ENCODE measurements at places on chromosomes 6 and 20.

DNA sequence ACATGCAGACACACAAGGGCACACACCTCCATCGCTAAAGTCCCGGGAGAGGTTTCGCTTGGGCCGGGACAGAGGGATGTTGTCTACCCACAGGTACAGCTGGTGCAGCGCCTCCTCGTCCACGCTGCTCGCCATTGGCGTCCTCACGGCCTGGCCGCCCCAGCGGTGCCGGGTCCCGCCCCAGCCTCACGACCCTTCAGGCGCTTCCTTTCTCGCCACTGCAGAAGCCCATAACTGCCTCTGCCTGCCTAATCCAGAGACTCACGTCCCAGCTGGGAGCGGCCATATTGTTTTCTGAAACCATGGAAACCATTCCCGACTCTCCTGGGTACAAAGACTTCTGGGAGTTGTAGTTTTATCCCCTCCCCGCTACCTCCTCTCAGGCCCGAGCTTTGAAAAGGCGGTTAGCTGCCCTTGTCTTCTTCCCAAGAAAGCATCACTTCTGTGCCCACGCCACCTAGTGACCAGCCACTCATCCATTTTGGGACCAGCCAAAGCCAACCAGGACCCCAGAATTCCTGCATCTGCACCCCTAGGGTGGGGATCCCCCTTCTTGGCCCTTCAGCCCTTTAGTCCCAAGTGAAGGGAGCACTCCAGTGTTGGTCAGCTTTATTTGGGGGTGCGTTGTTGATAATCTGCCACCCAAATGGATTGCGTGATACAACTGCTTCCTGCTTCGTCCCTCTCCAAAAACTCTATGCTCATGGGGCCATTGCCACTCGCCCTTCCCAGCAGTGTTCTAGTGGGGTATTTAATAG is at the start of gene SPEF1:
Gene SPEF1 (minus strand): TSS at position 296 of the 758 bp plus-strand sequence. CDS start 161 bp downstream, at position 135.
- peak; percentile 77 for DNase-seq

DNA sequence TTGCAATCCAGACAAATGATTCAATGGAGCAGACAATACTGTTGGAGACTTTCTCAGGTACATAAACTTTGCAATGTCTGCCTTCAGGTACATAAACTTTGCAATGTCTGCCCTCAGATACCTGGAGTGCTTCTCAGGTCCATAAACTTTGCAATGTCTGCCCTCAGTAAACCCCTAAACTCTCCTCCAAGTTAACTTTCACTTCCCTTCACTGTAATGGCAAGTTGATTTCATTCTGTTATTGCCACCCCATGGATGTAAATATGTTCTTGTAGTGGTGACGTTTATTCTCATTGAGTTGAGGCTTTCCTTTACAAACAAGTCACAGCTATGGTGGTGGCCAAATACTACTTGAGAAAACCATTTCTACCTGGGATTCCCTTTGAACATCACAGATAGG is 338.8 kb downstream of the EPM2A start:
- DNase-seq = no peak

- peak; percentile 47 for DNase-seq
Observed at GRCh38 chr6:169800668-169801395, 49.4 kb downstream of the ERMARD start.

- no peak for DNase-seq
Observed at GRCh38 chr6:103893141-103893581, 966.6 kb downstream of the HACE1 start.

GRCh38 chr6:158213925-158214674 is 46.0 kb downstream of the GTF2H5 start:
- DNase-seq = peak; percentile 58

- no peak for DNase-seq
Observed at GRCh38 chr6:112308476-112308875, 38.7 kb upstream of the RFPL4B start.

GRCh38 chr6:111802720-111803330 is 70.4 kb downstream of the FYN start:
- DNase-seq = no peak

DNA sequence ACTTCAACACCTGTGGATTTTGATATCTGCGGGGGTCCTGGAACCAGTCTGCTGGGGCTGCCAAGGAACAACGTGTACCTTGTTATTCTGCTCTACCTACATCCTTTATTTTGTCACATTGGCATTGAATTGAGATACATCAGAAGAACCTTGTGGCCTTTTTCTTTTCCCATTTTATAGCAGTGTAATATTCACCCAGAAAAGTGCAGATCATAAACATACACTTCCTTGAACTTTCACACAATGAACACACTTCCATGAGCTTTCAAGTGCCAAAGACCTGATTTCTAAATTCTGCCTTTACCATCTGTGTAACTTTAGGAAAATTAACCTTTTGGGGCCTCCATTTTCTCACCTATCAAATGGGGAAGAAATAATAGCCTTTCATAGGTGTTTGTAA is 29.9 kb upstream of the RREB1 start:
- no peak for DNase-seq

DNA sequence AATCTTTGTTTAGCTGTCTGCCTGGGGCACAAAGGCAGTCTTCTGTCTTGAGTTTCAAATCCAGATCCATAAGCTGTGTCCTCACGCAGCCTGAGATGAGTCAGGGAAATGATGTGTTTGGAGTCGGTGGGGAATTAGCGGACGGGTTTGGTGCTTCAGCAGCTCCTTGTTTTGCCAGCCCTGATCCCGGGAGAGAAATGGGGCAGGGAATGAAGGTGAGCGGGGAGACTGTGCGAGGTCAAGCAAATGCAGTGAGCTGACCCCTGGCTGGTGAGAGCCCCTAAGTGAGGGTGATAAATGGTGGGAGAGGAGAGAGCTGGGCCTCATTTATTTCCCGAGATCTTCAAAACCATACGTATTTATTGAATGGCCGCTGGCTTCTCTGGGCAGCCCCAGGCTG is 21.6 kb downstream of the DUSP22 start:
- no peak for DNase-seq

GRCh38 chr6:19599796-19600464 is 237.2 kb upstream of the ID4 start:
- DNase-seq = no peak

GRCh38 chr20:37053230-37053950 is 42.4 kb downstream of the RBL1 start:
- no peak for DNase-seq

DNA sequence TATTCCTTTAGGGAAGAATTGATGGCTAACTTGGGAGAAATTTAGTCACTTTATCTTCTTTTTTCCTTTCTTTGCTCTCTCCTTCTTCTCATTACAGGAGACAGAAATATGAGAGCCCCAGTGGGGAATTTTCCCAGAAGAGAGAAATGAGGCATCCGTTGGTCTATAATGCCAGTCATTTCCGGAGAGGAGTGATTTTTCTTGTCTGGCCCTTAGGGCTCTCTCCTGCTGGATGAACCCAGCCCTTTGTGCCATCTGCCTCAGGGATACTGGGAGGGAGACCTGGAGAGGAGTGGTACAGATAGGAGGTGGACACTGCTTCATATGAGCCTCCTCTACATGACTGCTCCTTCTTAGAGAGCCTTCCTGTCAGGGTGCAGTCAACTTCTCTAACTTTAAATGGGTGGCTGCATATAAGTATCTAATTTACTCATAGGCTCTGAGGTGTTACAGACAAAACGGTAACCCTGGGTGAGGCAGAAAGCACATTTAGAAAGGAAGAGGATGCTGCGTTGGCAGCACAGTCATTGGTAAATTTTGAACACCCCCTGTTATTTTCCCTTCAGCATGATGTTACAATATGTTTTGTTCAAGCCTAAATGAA is 21.9 kb downstream of the RIMS1 start:
- no peak for DNase-seq

GRCh38 chr6:3159805-3160781 is 2.7 kb upstream of the TUBB2A start:
- DNase-seq = no peak

GRCh38 chr20:3510110-3510509 is 39.3 kb downstream of the ATRN start:
- no peak for DNase-seq

DNA sequence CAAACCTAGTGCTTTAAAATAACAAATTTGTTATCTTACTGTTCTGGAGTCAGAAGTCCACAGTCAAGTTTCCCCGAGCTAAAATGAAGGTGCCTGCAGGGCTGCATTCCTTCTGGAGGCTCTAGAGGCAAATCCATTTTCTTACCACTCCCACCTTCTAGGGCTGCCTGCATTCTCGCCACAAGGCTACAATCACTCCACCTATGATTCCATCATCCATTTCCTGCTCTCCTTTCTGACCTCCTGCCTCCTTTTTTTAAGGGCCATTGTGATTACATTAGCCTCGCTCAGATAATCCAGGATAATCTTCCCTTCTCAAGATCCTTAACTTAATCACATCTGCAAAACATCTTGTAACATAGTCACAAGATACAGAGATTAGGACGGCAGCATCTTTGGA is 42.4 kb upstream of the SIRT5 start:
- DNase-seq = no peak

DNA sequence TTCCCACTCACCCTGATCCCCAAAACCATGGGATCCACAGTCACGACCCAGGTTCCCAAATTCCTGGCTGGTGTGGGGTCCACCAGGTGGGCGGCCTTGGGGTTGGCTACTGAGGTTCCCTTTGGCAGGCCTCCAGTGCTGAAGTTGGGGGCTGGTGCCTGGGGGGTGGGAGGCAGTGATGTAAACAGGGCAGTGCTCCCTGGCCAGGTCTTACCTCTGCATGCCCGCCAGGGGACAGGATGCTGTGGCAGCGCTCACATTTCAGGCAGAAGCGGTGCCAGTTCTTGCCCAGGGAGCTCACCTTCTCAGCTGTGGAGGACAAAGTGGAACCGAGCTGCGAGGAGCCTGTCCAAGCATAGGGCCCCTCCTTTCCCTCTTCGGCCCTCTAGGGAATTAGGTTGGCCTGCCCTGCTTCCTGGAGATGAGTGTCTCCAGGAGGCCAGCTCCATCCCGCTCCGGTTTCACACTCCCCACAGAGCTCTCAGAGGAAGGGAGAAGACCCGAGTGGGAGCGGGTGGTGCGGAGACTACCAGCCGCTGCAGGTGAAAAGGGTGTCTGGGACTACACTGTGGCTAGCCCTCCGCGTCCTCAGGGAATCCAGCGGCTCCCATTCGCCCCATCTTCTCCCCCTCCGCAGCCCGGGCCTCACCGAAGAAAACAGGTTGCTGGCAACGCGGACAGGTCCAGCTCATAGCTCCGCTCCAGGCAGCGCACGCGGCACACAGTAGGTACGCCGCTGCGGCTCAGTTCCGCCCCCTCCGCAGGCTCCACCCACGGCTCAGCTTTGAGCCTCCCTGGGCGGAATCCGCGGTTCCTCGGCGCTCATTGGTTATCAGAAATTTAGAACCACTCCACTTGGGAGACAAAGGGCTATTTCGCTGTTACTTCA is at the start of gene CRIP3:
Gene CRIP3 (minus strand): TSS at position 726 of the 889 bp plus-strand sequence. CDS start 34 bp downstream, at position 692.
- DNase-seq = no peak

DNA sequence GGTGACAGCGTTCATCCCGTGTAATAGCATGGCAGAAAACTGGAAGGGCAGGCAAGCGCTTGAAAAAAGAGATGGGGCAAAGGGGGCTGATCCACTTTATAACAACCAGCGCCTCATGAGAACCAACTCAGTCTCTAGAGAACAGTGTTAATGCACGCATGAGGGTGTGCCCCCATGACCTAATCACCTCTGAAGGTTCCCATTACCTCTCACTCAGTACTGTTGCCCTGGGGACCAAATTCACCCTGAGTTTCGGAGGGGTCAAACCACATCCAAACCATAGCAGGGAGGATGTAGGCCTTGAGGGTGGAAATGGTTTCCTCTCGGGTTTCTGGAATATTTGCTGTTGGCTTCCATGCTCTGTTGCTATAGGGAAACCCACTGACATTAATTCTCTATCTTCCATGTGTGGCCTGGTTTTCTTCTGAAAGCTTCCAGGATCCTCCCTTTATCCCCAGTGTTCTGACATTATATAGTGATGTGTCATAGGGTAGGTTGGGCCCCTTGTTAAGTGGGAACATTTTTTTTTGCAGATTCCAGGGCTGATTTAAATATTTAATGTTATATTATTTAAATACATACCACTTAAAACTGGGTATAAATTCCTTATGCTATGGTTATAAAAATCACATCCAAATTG is 65.2 kb downstream of the PPP1R14C start:
- DNase-seq = no peak

- DNase-seq = no peak
Observed at GRCh38 chr20:33423141-33423834, 20.3 kb downstream of the SNTA1 start.
